Uterus (tissue), 4 donors: ENCODE measurements at places on chromosomes 7 and 10. TPM values are rescaled to one million over a fixed set of nuclear protein-coding genes. Genes with fewer than 3 reads are reported as not detected.

- DNase-seq, result no peak
These were observed 77.8 kb upstream of the NRP1 start for GRCh38 chr10:33412241-33412640.

DNA sequence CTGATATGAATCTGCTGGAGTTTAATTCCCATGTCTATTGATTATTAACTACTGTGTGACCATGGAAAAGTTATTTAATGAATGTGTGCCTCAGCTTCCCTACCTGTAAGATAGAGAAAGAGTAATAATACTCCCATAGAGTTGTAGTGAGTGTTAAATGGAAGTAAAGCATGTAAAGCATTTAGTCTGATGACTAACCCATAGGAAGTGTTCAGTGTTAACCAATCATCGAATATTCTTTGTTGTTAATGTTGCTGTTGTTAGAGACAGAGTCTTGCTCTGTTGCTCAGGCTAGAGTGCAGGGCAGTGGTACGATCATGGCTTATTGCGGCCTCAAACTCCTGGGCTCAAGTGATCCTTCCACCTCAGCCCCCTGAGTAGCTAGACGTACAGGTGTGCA, 36.2 kb upstream of the CCDC6 start:
- no peak for DNase-seq

- DNase-seq, result no peak
These were observed 12.6 kb downstream of the FAM200A start for GRCh38 chr7:99539213-99539811.

GRCh38 chr7:92987095-92987494, 130.7 kb downstream of the SAMD9 start:
- DNase-seq, result no peak

DNA sequence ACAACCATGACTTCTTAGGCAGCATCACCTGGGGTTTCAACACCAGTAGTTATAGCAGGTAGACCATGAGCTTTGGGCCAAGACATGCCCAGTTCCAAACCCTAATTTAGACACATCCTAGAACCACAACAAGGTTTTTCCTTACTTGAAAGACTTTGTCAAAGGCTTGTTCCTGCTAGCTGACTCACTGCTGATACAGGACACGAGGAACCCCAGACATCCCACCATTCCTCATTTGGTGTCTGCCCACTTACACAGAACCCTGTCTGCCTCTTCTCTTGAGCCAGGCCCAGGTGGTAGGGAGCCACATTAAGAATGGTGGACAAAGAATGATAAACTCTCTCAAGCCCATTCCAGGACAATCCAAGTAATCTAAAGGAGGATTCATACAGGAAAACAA, 109.0 kb downstream of the CCDC71L start:
- no peak for DNase-seq

DNA sequence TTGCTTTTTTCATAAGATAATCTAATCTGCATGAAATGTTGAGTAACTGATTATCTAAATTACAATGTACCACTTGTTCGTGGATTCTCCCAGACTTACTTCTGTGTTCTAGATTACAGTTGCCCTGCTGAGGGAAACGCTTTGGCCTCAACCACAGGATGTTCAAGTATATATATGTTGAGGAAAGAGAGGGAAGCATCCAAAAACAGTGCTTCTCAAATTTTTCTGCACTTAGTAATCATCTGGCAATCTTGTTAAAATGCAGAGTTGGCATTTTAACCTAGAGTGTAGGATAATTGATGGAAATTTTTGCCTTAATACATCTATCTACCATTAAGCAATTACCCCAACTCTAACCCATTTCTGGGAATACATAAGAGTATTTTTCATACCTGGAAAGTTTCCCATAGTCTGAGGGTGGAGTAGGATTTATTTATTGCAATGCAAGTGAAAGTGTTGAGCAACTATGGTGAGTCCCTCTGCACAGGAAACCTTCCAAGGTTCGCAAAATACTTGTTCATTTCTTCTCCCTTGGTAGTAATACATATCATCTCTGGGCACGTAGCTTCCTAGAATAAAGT, 59.6 kb upstream of the C1GALT1 start:
- DNase-seq, result no peak

GRCh38 chr10:97365761-97366351, 31.3 kb upstream of the FRAT2 start:
- no peak for DNase-seq

Gene CTNNA3
- total RNA-seq, result 1.8 TPM

Gene VIM
- total RNA-seq, result 1,892 TPM
